CD4-positive, alpha-beta memory T cell (primary cell): ENCODE measurements at places on chromosomes 3 and 15. TPM values are rescaled to one million over a fixed set of nuclear protein-coding genes. Genes with fewer than 3 reads are reported as not detected.

The ZDHHC19 gene
- total RNA-seq = not detected

The KLHDC8B gene
- total RNA-seq = 2.0 TPM

The CHP1 gene
- 26.4 TPM for total RNA-seq

The LRTM1 gene
- total RNA-seq = not detected

The RARRES1 gene
- not detected for total RNA-seq
